Activated CD8-positive, alpha-beta memory T cell treated with anti-CD3 and anti-CD28 coated beads, Interleukin-2, amount 10 ng/mL, durations not matched to agents 7 days and 5 days (primary cell): ENCODE measurements at places on chromosomes 6 and 20. TPM values are rescaled to one million over a fixed set of nuclear protein-coding genes. Genes with fewer than 3 reads are reported as not detected.

Gene SPATS1
- total RNA-seq: not detected

Gene UBD
- not detected for total RNA-seq

Gene ZC2HC1B
- total RNA-seq: 0.23 TPM

Gene CST2
- not detected for total RNA-seq

Gene PRND
- total RNA-seq: not detected

Gene UTRN
- total RNA-seq: 102 TPM

Gene CST1
- total RNA-seq: not detected

Gene BPIFB2
- total RNA-seq: not detected

Gene POPDC3
- total RNA-seq: not detected

Gene SASH1
- total RNA-seq: 0.47 TPM

Gene BMP2
- total RNA-seq: not detected

Gene CST5
- total RNA-seq: not detected

Gene CGA
- total RNA-seq: not detected

Gene RCAN2
- total RNA-seq: 3.4 TPM

Gene MCUR1
- 27.7 TPM for total RNA-seq

Gene TCP11
- total RNA-seq: not detected

Gene SFT2D1
- total RNA-seq: 35.6 TPM

Gene SMLR1
- not detected for total RNA-seq

Gene SNX9
- total RNA-seq: 39.4 TPM

Gene DDAH2
- 13.6 TPM for total RNA-seq

Gene WFDC10B
- not detected for total RNA-seq

Gene CAGE1
- total RNA-seq: not detected

Gene ADGB
- not detected for total RNA-seq

Gene LGSN
- total RNA-seq: 0.09 TPM

Gene PTGIS
- total RNA-seq: 3.8 TPM

Gene EDN3
- not detected for total RNA-seq

Gene MCHR2
- total RNA-seq: not detected

Gene TMEM217
- total RNA-seq: 5.7 TPM

Gene TMEM14C
- total RNA-seq: 37.1 TPM

Gene MAPK13
- total RNA-seq: 35.6 TPM

Gene ISM1
- 0.12 TPM for total RNA-seq

Gene PXMP4
- 11.9 TPM for total RNA-seq

Gene PRL
- total RNA-seq: not detected

Gene TBPL1
- total RNA-seq: 30.7 TPM

Gene EIF6
- 121 TPM for total RNA-seq

Gene LCA5
- total RNA-seq: not detected

Gene PRSS16
- total RNA-seq: 0.82 TPM
